Stimulated activated CD8-positive, alpha-beta memory T cell treated with anti-CD3 and anti-CD28 coated beads, Interleukin-4, amount 100 ng/mL, for 4 hours (primary cell): ENCODE measurements at places on chromosomes 4 and X.

GRCh38 chr4:169900241-169900845 is 125.9 kb downstream of the MFAP3L start:
- no peak for DNase-seq

DNA sequence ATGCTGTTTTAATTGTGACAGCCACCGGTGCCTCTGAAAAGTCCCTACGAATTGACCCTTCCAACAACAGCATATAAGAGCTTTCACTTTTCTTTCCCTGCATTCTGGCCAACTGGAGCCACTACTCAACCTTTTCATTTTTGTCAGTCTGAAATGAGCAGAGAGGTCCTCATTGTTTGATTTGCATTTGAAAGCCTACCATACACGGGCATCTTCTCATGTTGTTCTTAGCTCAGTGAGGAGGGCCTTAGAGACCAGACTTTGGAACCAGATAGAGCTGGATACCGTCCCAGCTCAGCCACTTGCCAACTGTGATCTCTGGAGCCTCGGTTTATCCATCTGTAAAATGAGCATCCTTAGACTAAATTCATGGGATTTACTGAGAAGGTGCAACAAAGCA is 16.9 kb upstream of the TMSB4X start:
- DNase-seq, result no peak

DNA sequence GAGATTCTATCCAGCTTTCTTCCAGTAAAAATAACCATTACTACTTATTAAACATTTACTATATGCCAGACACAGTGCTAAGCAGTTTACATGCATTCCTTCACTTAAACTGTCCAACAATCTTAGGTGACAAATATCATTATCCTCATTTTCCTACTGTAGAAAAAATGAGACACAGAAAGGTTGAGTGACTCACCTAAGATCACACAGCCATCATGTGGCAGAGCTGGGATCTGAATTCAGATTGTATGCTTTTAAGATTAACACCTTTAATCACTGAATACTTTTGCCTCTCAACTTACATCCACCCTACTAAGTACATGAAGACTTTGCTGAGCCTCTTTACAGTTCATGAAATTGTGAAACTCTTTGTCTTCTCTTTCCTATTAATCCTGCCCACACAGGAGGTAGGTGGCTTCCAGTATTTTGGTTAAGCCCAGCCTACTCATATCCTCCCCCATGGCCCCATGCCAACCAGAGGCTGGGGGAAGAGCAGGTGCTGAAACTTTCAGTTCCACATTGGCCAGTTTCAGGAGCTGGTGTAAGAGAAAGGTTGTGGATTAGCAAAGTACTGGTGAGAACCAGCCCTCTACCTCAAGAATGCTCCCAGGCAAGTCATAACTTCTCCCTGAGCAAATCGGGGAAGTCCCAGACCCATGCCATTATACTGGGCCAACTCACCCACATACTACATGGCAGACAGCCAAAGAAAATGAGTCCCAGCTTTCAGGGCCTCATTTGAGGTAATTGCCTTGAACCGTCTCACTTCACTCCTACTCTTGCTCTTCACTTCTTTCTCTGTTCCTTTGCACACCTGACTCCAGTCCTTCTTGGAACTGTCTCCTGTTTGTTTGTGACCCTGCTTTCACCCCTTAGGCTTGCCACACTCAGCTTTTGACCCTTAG is 211.1 kb downstream of the GUCY2F start:
- no peak for DNase-seq

DNA sequence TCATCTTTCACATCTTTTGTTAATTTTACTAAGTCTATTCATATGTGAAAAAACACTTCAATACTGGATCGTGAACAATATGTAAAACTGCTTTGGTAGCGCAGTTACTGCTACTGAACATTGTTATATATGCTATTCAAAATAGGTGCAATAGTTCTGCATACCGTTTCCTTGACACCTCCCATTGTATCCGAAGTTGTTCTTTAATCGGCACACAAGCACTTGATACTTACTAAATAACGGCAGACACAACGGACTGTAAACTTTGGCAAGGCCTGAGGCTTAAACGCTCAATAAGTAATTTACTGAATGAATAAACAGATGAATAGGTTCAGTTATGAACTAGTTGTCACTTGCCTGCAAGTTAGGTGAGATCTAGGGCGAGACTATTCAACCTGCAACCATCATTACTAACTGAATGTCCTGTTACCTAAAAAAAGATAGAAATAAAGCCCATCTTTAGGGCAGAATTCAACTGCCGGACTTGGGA is 620 bp downstream of the ANAPC10 start:
- DNase-seq, result no peak

GRCh38 chr4:187027272-187027671 is 303.6 kb upstream of the FAT1 start:
- DNase-seq, result no peak

DNA sequence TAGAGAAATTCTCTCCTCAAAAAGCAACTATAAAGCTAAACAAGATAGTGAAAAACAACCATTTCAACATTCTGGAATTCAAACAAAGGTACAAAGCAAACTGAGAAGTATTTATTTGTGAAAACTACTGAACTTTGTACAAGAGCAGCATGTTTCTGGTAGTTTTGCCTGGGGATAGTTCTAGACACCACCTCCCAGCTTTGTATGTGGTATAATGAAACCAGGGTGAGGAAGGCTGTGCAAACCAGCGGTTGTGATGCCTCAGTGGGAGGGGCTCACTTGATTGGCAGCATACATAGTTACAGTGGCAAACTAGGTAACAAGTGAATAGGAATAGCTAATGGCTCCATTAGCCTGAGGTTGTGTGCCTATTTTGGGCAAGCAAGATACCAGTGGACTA is 18.6 kb upstream of the FRMD7 start:
- DNase-seq, result no peak

GRCh38 chrX:70168238-70169188 is 8.8 kb upstream of the DGAT2L6 start:
- no peak for DNase-seq

GRCh38 chr4:159366966-159367780 is 264.3 kb downstream of the RAPGEF2 start:
- DNase-seq, result no peak

DNA sequence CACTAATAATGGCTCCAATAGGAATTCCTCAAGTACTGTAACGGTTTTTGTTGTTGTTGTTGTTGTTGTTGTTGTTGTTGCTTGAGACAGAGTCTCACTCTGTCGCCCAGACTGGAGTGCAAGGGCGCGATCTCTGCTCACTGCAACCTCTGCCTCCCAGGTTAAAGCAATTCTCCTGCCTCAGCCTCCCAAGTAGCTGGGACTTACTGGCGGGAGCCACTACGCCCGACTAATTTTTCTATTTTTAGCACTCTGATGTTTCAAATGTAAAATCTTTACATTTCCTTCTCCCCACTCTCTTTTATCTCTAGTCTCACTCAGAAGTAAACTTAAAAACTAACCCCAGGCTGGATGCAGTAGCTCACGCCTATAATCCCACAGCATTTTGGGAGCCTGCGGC is 8.0 kb downstream of the ANKRD17 start:
- DNase-seq, result no peak

DNA sequence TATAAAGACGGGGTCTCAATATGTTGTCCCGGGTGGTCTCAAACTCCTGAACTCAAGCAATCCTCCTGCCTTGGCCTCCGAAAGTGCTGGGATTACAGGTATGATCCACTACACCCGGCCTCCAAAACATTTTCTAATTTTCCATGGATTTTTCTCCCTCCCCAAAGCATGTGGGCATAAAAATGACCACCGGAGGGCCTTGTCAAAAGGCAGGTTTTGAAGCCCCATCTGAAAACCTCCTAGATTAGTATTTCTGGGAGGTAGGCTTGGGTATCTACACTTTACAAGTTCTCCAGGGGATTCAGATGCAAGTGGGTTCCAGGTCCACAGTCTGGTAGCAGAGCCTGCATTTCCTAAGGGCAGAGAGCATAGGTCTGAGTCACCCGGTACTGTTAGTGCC is 1.4 kb upstream of the GPR173 start:
- no peak for DNase-seq

GRCh38 chr4:10171055-10171454 is 54.5 kb upstream of the WDR1 start:
- DNase-seq, result no peak

DNA sequence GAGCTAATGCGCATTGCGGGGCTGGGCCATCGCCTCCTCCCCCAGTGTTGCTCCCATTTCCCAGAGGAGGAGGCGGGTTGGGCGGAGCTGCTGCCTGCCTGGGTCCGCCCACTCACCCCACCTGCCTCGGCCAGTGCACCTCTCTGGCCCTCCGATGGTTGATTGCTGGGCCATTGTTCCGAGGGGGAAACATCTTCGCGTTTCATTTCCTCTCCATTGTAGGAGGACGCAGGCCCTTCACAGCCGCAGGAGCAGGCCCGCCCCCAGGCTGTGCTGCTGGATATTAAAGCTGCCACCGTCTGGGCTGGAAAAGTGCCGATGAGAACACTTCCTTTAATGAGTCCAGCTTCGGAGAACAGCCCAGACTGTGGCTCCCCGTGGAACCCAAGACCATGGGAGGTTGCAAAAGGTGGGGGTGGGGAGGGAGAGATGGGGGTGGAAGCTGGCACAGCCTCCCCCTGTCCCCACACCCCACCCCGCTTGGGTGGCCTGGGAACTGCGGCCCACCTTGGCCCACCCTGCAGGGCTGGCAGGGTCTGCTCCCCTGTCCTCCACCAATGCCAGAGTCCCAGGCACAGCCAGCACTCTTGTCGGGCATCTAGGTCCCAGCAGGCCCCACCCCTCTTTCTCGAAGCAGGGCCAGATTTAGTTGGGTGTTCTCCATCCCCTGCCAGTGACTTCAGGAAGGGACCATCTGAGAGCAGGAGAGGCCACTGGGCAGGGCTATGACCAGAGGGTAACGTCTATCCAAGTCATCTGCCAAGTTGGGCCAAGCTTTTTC is 96.6 kb downstream of the ADRA2C start:
- no peak for DNase-seq

GRCh38 chr4:67883458-67883857 is 344 bp downstream of the TMPRSS11D start:
- DNase-seq, result no peak

- DNase-seq, result no peak
These were observed 340.7 kb downstream of the DHX15 start for GRCh38 chr4:24243641-24244040.

GRCh38 chrX:101785142-101785541 is 125.5 kb upstream of the ARMCX2 start:
- DNase-seq, result no peak

DNA sequence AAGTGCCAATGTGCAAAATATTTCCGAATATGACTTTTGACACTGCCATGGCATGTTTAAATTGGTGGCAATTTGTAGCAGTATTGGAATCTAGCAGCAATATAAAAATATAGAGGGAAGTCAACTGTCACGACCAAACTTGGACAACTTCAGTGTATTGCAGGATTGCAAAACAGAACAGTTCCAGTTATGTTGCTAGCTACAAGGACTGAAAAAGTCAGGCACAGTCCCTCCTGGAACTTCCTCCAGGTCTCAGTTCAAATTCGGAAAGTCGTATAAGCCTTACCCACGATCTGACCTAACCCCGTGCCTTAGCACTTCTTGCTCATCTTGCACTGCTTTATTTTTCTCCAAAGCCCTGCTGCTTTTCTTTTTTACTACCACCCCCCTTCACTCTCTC is 390.0 kb upstream of the GALNT7 start:
- no peak for DNase-seq

DNA sequence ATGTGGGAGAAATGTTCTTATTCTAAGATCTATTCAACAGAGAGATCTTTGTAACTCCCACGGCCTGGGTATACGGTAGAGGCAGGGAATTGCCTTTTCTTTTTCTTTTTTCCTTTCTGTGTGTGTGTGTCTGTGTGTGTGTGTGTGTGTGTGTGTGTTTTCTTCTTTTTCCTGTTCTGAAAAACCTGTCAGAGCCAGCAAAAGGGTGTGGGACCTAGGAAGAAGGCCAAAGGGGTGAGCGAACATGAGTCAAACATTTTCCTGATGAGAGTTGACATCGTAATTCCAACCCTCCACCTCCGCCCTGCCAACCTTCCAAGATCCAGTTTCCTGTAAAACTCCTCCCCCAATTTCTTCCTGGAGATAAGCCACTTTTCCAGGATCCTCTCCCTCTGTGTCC is 2.8 kb upstream of the CHIC2 start:
- no peak for DNase-seq

- no peak for DNase-seq
These were observed 41.0 kb upstream of the PITX2 start for GRCh38 chr4:110663738-110664444.

DNA sequence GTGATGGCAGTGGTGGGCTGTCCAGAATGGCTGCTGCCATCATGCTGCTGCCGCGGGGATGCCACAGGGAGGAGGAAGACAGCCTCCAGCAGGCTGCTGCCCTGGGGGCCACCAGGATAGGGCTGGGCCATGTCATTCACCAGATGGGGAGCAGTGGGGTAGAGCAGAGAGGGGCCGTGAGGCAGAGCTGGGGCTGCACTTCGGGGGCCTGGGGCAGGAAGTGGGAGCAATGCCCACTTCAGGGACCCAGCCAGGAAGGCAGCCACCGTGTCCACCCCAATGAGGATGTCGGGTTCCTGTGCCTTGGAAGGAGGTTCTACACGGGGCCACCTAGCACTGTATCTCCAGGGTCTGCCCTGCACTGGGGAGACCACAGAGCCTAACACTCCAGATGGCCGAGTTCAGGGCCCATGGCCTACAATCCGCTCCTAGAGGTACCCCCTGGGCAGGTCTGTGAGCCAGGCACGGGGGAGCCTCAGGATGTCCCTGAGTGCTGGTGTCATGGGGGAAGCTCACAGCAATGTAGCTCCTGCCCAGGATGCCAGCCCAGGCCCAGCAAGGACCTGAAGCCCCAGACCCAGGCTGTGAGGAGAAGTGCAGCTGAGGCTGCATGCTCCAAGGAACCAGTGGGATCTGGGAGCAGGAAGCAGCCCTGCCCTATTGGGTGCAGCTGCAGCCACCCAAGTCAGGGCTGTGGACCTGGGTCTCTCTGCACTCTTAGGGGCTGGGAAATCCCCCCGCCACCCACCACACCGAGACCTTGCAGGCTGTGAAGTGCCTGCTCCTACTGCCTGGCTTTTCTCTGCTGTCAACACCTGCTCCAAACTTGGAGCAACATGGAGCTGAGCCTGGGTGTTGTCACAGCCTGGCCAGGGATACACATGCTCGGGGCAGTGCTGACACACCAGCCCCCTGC is 140.3 kb downstream of the PDHA2 start:
- DNase-seq, result no peak

DNA sequence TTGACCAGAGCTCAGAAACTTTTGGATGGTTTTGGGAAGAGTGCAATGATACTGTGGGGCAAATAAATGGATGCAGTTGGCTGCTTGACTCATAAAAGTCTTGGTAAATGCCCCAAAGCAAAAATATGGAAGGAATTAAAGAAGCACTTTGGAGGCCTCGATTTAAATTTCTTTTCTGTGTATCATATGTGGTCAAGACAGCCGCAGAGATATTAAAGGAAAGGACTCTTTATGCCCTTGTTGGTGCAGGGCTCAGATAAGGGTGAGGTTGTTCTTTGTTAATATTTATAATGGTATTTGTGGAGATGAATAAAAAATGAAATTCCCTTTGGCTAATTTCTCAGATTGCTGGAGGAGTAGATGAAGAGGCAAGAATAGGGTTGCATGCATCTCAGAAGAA is 90.2 kb downstream of the NHS start:
- DNase-seq, result no peak

DNA sequence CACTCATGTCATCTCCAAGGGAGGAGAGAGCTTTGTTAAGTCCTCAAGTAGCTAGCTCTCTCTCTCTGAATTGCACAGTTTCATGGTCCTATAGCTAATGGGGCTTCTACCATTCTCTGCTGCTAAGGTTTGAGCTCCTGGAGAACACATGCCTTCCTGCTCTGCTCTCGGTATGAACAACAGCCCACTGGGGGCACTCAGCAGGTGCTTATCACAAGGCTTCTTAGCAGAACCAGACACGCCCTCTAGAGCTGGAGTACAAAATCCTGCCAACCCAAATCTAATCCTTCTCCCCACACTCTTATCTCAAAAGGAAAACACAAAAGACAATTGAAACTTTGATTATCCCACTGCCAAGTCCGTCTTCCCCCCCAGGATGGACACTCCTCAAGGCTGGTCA is 176.5 kb downstream of the HS3ST1 start:
- no peak for DNase-seq
